Right renal pelvis (tissue), 4 donors: ENCODE measurements at places on chromosomes 5 and 9. TPM values are rescaled to one million over a fixed set of nuclear protein-coding genes. Genes with fewer than 3 reads are reported as not detected.

- DNase-seq, result no peak
These were observed 64.8 kb downstream of the GDNF start for GRCh38 chr5:37774912-37775483.

C9orf50 gene
- polyA plus RNA-seq, result 0.86 TPM

DNA sequence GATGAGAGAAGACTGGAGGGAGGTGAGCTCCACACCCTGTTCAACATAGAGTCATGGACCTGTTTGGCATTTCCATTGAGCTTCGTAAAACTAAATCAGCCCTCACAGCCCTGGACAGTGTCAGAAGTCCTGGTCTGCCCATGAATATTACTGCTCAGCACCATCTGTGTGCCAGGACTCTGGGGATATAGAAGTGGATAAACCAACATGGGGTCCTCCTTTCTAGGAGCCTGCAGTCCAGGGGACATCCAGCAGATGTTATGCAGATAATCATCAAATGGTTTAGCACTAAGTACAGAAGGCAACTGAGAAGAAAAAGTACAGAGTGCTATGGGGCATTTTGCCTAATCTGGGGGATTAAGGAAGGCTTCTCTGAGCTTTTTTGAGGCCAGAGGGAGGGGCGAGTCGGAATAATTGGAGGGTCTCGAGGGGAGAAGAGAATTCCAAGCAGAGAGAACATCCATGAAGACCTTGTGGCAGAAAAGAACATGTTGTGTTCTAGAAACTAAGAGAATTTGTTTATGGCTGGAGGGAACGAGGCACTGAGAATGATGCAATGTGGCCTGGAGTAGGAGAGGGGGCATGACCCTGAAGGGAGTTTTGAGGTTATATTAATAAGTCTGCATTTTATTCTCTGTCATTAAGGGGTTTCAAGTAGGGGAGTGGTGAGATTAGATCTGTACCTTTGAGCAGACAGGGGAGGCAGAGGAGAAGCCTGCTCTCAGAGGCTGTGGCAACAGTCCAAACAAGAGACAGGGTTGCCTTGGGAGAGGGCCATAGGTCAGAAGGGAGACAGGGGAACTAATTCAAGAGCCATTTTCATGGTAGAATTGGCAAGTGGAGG, 63.5 kb upstream of the SLC2A8 start:
- no peak for DNase-seq

C8G gene
- polyA plus RNA-seq, result 0.36 TPM

- no peak for DNase-seq
These were observed 5.4 kb downstream of the SPINK4 start for GRCh38 chr9:33245341-33245740.
